SJSA1 (cell line): ENCODE measurements at places on chromosomes 7 and 10. TPM values are rescaled to one million over a fixed set of nuclear protein-coding genes. Genes with fewer than 3 reads are reported as not detected.

GRCh38 chr7:157650131-157650631 is 313.4 kb downstream of the DNAJB6 start:
- DNase-seq = no peak

NPSR1 gene
- not detected in 2 replicates for total RNA-seq

- no peak for DNase-seq
Observed at GRCh38 chr7:101624246-101625001, 4.7 kb downstream of the MYL10 start.

DNA sequence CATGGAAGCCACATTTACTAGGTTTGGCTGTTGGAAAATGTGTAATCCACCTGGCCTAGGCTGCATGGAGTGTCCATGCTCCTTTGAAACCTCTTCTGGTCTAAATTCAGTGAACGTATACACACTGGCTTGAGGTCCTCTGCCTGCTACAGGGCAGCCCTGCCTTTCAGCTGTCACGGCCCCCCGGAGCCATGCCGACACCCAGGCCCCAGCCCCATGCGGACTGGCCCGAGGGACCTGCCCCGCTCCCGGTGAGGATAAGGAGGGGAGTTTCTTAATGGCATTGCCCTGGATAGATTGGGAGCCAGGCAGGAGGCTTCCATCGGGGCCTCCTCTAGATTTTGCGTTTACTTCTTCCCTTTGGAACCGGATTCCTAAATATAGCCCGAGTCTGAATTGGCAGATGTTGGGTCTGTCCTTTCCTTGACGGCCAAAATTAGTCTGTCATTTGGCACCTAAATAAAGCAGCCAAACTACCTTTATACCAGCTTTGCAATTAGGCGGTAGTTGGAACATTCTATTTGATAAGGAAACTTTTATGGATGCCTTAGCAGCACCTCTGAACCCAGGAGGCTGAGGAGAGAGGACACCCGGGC is 72.1 kb upstream of the SH2B2 start:
- DNase-seq = no peak

- DNase-seq = no peak
Observed at GRCh38 chr10:5659702-5660528, 6.5 kb downstream of the ASB13 start.

- DNase-seq = no peak
Observed at GRCh38 chr10:95792211-95792780, 36.3 kb downstream of the ENTPD1 start.

- no peak for DNase-seq
Observed at GRCh38 chr7:1663857-1664651, 6.0 kb upstream of the ELFN1 start.

DNA sequence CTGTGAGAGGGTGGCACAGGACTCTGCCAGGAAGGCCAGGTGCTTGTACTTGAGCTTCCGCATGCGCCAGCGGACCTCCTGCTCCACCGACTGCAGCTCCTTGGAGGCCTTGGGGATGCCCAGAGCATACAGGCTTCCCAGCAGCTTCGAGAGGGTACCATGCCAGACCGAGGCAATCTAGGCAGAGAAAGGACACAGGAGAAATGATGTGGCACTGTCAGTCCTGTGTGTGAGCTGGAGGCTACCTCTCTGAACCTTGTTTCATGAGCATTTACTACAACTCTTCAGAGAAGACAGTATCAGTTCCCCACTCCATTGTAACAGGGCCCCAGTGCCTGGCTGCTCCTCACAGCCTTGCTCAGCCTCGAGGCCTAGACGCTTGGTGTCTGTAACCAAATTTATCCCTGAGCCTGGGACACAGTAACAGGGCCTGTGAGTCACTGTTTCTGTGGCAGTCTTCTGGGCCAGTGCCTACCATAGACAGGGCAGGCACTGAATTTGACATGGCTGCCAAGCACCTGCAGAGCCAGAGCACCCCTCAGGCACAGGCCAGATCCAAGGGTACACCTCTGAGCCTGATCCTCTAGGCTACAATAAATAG is 5.8 kb downstream of the TBRG4 start:
- no peak for DNase-seq

DNA sequence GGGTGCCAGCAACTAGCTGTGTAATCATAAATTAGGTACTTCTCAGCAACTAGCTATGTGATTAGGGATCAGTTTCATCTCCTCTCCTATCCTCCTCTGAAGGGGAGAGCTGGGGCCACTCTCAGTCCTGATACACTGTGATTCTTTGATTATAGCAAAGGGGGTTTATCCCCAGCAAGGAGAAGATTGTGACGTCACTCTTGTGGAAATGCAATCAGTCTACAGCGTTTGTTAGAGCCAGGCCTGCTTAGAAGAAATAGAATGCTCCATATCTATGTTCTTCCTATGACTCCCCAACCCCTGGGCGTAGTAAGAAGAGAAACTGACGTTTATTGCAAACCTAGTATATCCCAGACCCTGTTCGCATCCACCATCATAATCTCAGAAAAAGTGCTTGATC is 308.2 kb downstream of the GFRA1 start:
- no peak for DNase-seq

TMEM26 gene
- total RNA-seq = not detected in 2 replicates

GRCh38 chr10:89228146-89228545 is 21.0 kb upstream of the CH25H start:
- no peak for DNase-seq

GRCh38 chr7:137354396-137354795 is 10.9 kb upstream of the PTN start:
- DNase-seq = no peak

GRCh38 chr10:128431083-128431482 is 304.9 kb upstream of the MKI67 start:
- DNase-seq = no peak

GRCh38 chr7:117730390-117730789 is 142.9 kb downstream of the CTTNBP2 start:
- DNase-seq = no peak

CDK5 gene
- total RNA-seq = 23.7 and 29.3 TPM in 2 replicates

DNA sequence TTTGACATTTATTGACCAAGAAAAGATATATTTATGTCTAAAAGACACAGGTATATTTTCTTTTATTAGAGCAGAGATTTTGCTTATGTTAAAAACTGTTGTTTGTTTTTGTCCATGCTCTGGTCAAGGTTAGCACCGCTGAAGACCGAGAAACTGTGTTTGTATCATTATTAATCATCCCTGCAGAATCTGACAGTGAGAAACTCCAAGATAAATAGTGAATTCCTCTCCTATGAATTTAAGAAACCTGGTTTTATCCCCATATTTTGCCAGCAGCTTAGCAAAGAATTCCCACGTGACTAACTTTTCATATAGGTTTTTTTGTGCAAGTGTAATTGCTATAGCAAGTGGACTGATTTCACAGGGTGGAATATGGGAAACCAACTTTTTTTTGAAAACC is 77.6 kb downstream of the FRMD4A start:
- DNase-seq = no peak

CPN1 gene
- total RNA-seq = not detected in 2 replicates

CAMK1D gene
- 3.8 and 3.9 TPM in 2 replicates for total RNA-seq

PLPP4 gene
- 12.5 and 13.8 TPM in 2 replicates for total RNA-seq

- DNase-seq = no peak
Observed at GRCh38 chr7:90982228-90982627, 282.0 kb upstream of the FZD1 start.

ZNF736 gene
- 0.06 and 0.68 TPM in 2 replicates for total RNA-seq

GRCh38 chr10:98619446-98619845 is 172.7 kb upstream of the HPS1 start:
- DNase-seq = no peak

CD36 gene
- 0.32 TPM in 1 of 2 replicates, not detected in the other for total RNA-seq

TSPAN15 gene
- 6.3 and 7.8 TPM in 2 replicates for total RNA-seq

DNA sequence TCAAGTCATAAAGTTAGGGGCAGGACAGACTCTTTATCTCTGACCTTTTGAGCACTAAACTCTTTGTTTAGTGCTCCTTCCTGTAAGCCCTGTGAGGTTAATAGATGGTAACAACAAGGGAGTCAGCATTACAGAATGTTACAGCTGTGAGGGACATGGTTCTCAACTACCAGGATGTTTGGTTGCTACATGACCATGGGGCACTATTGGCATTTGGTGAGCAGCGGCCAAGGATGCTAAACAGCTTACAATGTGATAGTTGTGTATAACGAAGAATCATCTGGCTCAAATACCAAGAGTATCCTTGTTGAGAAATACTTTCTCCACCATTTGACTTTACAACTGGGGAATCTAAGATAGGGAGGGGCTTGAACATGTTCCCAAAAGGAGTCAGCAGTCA is 35.4 kb upstream of the HPS1 start:
- DNase-seq = no peak

- DNase-seq = peak; percentile 32
Observed at GRCh38 chr10:79491143-79491835, 21.0 kb upstream of the EIF5AL1 start.

PRSS2 gene
- total RNA-seq = not detected in 2 replicates

- DNase-seq = no peak
Observed at GRCh38 chr7:50920031-50920635, 137.4 kb upstream of the GRB10 start.

DNA sequence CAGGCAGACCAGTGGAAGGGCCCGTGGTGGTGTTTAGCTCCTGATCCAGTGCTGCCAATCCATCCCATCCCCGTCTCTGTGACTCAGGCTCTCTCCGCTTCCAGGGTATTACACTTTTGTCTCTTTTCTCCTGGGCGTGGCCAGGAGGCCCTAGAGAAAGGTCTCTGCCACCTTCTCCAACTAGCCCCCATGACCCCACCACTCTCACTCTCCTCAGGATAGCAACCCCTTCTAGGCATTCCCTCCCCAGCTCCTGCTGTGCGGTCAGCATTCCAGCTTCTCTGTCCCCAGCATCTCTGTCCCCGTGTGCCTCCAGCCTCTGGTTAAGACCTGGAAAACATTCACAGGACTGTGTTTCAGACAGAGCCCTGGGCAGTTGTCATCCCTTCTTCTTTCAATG is 36.2 kb upstream of the R3HCC1L start:
- no peak for DNase-seq

SCIN gene
- 0.37 and 0.56 TPM in 2 replicates for total RNA-seq

DNA sequence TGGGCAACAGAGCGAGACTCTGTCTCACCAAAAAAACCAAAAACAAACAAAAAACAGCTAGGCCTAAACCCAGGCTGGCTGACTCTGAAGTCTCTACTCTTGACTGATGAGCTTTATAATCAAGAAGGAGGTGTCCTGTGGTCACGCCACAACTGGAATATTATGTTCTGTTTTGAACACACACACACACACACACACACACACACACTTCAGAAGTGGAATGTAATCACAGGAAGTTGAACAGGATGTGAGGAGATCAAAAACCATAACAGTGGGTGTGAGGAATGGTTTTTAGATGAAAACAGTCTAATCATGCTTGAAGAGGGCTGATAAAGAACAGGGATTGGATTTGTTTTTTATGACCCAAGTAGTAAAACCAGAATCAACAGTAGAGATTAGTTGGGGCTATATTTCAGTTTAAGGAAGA is 51.1 kb upstream of the IL6 start:
- no peak for DNase-seq

DNA sequence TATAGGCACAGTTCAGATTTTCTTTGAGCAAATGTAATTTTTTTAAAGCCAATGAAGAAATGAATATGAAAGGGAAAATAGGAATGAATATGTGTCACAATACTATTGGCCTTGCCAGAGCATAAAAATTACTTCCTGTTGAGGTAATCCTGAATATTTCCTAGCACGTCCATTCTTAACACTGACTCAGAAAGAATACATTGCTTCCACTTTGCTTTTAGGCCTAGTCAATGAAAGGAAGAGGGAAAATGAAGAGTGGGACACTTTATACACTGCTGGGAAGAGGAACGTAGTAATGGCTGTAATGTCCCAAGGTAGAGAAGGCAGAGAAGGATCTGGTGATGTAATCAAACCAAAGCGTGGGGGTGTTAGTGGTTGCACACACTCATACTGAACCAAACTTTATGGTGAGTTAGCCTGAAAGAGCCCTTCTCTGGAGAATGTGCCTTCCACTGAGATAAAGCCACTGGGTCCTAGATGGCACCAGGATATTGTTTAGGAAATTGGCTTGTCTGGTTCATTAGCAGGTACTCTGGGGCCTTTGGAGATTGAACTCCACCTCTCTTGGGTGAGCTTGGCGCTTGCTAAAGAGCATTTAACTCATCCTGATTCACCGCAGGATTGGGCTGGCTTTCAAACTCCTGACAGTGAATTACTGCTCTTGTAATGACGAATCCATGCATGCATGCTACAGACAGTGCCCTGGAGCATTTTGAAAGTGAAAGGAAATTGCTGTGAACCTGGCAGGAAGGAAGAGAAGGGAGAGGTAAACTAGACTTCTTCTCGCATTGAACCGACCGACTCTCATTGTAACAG is 254.9 kb downstream of the KIAA1217 start:
- peak; percentile 71 for DNase-seq

PDSS1 gene
- 13.9 and 19.5 TPM in 2 replicates for total RNA-seq

- no peak for DNase-seq
Observed at GRCh38 chr7:112726076-112726475, 64.1 kb downstream of the TMEM168 start.

DNA sequence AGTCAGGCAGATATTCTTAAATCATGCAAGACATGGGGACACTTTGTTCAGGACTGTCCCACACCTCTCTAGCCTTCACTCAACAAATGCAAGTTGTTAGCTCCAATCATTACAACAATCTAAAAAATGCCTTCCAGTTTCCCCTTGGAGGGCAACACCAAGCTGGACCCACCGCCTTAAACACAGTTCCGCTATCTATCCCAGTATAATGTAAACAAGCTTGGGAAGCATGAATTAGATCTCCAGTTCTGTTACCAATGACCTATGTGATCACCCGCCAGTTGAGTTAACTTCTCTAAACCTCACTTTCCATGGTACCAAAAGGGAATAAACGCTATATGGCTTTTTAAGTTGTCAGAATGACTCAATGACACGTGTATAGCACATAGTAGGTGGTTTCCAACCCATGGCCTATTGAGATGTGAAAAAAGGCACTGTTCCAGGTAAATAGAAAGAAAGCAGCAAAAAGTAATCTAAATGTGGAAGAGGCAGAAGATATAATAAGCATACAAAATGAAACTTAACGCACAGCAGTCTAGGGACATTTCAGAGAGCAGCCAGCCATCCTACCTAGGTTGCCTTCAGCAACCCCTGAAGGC is 2.4 kb upstream of the REEP3 start:
- DNase-seq = no peak

PDLIM1 gene
- total RNA-seq = 45.5 and 55.6 TPM in 2 replicates

AGMO gene
- total RNA-seq = not detected in 2 replicates
